ENCODE measurements at places on chromosomes 7 and 10.
A peak's percentile ranks its signal among the peaks of the same experiment; 100 is the strongest.

GRCh38 chr10:30959836-30960210 lies 71.8 kb downstream of the ZNF438 start:
- DNase-seq: no peak

GRCh38 chr7:37450035-37450434 lies 1.4 kb upstream of the ELMO1 start:
- no peak for DNase-seq

DNA sequence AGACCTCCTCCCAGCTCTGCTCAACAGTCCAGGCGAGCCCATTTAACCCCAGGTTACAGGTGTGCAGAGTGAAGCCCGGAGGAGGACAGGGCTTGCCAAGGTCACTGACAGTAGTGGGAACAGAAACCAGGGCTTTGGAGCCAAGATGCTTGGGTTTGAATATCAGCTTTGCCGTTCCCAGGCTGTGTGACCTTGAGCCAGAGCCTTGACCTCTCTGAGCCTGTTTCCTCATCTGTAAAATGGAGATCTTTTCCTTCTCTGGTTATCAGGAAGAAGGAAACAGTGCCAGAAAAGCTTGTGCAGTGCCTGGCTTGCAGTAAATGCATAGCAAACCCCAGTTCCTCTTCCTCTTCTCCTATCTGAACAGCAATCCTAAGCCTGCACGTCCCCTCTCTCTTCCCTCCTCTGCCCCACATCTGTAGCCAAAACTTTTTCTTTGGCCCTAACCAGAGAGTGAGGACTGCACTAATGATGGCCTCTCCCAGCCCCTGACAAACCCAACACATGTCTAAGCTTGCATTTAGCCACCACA lies 21.4 kb upstream of the MLXIPL start:
- DNase-seq: no peak

- no peak for DNase-seq
Measured at GRCh38 chr10:120451968-120452367, 5.1 kb upstream of the PLPP4 start.

DNA sequence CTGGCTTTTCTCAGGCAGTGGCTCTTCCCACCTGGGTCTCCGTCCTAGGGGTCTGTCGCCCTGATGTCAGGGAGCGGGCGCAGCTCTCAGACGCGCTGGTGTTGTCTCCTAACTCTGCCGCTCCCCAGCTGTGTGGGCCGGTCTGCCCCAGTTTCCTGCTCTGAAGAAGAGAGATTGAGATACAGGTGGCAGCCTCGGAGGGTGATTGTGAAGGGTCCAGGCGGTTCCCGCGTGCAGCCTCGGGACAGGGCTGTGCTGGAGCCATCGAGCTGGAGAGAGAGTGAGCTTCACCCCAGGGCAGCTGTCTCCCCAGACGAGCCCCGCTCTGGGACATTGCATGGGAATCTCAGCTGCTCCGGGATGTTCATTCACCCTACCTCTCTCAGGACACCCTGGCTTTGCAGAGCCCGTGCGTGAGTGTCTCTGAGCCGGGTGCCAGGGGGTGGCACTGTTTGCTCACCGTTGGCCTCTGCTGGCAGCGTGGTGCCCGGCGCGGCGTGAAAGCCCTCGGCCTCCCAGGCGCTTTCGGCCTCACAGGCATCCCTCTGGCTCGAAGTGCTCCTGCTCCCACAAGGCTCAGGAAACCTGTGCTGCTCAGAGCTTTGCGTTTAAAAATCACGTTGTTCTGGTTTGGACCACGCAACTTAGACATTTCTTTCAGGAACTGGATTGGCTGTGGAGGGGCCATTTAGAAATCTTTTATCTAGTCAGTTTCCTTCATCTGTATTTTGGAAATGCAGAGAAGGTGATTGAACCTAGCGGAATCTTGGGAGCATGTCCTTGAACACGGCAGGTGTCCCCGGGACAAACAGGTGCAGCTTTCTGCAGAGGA lies 33.8 kb upstream of the ZFAND2A start:
- DNase-seq: peak; percentile 27

DNA sequence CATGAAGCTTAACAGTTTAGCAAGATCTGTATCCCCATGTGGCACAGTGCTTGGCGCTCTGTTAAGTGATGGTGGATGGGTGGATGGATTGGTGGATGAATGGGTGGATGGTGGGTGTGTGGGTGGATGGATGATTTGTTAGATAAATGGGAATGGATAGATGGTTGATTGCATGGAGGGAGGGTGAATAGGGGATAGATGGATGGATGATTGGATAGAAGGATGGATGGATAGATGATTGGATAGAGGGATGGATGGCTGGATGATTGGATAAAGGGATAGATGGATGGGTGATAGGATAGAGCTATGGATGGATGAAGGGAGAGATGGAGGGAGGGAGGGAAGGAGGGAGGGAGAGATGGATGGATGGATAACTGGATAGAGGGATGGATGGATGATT lies 229.7 kb downstream of the CUX1 start:
- no peak for DNase-seq

GRCh38 chr10:22429146-22429545 lies 83.8 kb downstream of the SPAG6 start:
- no peak for DNase-seq

GRCh38 chr7:156968183-156968582 lies 18.7 kb downstream of the NOM1 start:
- no peak for DNase-seq

GRCh38 chr10:33123680-33124079 lies 165.7 kb upstream of the ITGB1 start:
- no peak for DNase-seq

DNA sequence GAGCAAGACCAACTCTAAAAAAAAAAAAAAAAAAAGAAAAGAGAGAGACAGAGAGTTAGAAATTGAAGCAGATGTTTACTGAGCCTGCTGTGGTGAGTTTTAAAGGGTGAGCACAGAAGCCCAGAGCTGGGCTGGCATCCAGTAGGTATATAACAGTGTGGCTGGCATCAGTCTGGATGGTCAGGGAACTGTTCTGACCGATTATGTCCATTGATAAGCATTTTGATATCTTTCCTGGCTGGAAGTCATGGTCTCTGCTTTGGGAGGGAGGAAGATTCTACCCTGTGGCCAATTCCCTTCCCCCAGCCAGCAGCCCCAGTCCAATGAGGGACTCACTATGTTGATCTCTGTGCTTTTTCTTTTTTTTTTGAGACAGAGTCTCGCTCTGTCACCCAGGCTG lies 65.2 kb upstream of the PODXL start:
- no peak for DNase-seq

- no peak for DNase-seq
Measured at GRCh38 chr7:96401200-96401599, 79.3 kb upstream of the SLC25A13 start.

DNA sequence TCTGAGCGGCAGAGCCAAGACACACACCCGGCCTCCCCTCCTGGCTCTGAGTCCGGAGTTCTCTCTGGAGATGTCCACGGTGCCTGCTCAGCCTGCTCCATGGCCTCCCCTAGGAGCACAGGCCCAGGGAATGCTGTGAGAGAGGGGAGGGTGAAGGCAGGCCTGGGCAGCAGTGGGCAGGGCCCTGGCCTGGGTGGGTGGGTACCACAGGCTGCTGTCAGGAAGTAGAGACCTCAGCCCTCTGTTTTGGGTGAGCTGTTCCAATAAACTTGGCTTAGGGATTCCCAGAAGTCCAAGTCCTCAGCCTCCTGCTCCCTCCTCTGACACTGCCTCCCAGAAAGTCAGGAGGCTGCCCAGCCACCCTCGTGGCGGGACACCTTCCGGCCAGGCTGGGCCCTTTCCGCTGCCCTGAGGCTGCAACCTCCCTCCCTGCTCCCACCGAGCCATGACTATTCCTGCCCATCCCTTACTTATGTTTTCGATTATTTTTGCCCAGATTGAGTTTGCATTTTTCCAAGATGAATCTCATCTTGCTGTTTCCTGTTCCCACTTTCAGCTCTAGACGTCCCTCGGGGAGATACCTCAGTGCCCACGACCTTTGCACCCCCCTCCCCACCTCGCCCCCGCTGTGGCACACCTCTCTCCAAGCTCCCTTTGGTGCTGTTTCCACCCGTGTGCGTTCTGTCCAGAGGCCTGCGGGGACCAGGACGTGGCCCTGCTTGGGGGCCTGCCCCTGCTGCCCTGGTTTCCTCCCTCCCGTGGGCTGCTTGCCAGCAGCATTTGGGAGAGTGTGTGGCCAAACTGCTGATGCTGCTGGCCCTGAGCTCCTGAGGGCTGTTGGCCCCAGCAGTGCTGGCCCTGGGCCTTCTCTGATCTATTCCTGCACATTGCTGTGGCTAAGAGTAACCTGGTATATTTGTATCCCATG lies 5.8 kb upstream of the POLM start:
- DNase-seq: no peak

- no peak for DNase-seq
Measured at GRCh38 chr7:81045491-81046030, 126.7 kb upstream of the SEMA3C start.

DNA sequence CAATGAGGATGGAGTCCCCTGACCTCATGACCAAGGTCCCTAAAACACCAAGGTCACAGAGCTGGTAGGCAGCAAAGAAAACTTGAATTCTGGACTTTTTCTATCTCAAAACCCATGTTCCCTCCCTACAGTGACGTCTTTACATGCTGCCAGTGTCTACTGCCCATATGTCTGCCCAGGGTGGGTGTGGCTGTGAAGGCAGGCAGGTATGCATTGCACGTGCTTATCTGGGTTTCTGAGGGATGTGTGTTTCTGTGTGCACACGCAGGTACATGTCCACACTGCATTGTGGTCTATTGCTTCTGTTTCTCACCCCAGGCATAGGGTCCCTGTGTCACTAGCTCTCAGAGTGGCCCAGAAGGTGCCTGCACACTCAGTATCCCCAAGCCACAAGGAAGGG lies 13.5 kb downstream of the ATP6V1F start:
- no peak for DNase-seq

DNA sequence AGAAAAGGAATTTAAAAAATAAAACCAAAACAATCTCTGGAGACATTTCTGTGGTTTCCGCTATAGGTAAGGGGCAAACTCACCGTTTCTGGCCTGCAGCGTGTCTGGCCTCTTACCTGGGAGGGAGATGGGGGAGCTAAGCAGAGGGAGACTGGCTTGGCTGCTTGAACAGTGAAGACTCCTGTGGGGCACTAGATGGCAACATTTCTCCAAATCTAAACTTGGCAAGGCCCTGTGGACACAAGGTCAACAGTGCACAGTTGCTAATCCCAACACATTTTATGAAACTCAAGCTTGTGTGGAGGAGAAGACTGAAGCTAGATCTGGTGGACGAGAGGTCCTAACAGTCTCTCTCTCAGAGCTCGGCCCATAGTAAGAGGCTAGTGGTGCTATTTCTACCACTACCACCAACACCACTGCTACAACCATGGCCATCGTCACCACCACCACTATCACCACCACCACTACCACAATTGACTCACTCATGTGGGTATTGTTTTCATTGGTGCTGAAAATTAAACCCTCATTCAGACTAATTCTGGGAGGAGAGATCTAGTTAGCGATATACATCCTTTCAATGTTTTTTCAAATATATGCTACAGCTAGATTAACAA lies 28.4 kb upstream of the CDHR3 start:
- DNase-seq: no peak

DNA sequence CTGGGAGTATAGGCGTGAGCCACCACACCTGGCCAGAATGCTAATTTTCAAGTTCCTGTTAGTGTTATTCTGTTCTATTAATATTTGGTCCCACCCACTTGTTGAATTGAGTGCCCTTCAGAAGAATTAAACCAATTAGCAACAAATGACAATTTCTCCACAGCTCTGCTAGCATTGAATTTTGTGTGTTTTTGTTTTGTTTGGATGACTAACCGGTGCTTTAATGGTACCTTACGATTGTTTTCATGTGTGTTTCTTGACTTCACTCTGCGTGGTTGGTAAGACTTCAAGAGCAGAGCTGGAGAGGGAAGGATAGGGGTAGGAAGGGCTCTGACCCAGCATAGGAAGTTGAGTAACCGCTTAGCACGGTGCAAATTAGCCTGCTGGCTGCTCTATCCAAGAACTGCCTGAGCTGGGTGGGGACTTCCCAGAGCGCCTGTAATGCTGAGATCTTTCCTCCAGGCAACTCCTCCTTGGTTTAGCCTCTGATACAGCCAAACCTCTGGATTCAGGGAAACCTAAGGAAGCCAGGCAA lies 4.6 kb downstream of the ARPC1B start:
- peak; percentile 56 for DNase-seq

DNA sequence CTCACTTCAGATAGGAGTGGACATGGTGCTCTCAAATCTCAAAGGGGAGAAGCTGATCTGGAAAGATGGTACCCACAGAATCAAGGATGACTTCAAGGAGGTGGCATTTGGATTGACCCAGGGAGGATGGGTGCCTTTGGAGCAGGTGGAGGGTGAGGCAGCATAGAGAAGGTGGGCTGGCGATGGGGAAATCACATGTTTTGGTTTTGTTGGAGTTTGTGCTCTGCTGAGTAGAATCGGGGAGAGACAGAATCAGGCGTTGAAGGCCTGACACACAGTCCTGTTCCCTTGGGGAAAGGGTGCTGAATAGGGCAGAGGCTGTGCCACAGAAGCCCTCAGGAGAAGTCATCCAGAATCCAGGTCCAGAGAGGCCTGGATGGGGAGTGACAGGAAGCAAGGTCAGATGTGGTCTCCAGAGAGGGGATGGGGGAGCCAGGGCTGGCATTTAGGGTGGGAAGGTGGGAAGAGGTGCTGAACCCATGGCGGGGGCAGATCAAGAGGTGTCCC lies 291.1 kb downstream of the GLRX3 start:
- DNase-seq: no peak

GRCh38 chr10:68251151-68251550 lies 19.2 kb upstream of the ATOH7 start:
- DNase-seq: no peak

DNA sequence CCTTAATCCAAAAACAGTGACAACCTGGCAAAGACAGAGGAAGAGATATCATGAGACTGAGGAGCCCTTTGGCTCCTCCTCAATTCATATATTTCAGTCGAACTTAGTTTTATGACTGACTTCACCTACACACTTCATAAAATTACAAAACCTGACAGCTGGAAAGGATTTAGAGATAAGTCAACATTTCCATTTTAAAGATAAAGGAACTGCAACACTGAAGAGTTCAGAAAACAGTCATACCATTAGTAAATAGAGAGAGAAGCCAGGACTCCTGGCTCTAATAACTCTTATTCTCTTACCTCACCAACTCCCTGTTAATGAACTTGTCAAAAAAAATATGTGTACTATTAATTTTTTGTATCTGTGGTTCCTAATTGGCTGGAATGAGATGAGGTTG lies 141.0 kb upstream of the COL1A2 start:
- no peak for DNase-seq

- no peak for DNase-seq
Measured at GRCh38 chr10:9419757-9420156, 1365.3 kb downstream of the GATA3 start.

GRCh38 chr10:96473866-96474265 lies 39.9 kb downstream of the TLL2 start:
- no peak for DNase-seq

All from activated naive CD4-positive, alpha-beta T cell treated with Interleukin-2 at 50 U/mL for 16 hours (primary cell).